LoVo (cell line): ENCODE measurements at places on chromosomes 7 and 10.

- DNase-seq, result peak; percentile 26
These were observed 467.2 kb upstream of the NRP1 start for GRCh38 chr10:33801705-33802104.

- DNase-seq, result no peak
These were observed 88.3 kb upstream of the TMEM248 start for GRCh38 chr7:66832531-66833351.

DNA sequence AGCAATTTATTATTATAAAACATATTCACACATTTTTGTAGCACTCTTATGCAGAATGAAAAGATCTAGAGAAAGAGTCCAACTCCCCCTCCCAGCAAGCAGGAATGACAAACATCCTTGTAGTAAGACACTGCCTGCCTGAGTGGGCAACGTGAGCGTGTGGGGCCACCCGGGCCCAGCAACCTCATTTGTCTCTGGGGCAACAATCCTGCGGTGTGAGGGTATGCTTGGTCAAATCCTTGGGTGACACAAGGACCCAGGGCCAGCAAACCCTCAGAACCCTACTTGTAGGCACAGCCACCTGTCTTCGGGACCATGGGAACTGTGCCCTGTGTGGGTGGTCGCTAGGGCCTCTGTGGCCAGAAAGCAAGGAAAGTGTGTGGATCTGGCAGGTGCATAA lies 10.7 kb downstream of the RHEB start:
- no peak for DNase-seq

DNA sequence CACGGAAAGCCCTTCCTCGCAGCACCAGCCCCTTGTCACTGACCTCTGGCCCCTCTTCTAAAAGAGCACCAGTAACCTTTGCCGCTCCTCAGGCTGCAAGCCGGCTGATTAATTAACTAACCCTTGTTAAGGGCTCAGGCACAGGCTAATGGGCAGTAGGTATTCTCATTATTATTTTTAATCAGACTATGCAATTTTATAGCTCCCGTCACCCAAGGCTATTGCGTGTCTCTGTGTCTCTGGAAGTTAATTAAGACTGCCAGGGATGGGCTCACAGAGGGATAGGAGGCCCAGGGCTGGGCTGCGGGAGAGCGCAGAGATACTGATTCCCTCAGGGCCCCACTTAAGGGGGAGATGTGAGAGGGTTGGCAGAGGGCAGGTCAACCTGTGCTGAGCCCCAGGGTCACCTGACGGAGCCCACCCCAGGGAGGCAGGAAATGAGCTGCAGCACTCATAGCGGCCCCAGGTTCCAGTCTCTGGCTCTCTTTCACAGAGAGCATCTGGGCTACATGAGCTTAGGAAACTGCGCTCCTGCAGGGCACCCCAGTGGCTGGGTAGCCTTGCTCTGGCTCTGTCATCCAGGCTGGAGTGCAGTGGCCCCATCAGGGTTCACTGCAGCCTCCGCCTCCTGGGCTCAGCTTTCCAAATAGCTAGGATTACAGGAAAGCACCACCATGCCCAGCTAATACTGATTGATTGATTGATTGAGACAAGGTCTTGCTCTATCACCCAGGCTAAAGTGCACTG lies 92.2 kb upstream of the LRRC4 start:
- no peak for DNase-seq

DNA sequence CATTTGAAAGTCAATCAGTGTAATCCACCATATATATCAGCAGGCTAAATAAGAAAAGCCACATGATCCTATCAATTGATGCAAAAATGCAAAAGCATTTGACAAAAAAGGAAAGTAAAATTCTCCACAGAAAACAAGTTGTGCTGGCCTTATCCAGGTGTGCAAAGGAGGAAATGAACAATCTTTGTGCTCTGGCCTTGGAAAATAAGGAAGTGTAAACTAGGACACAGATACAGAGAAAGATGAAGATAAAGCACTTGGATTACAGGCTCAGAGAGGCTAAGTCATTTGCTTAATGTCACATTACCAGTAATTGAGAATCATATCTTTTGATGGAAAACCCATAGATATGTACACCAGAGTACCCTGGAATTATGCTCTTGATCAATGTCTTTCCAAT lies 54.5 kb downstream of the CXCL12 start:
- DNase-seq, result no peak

DNA sequence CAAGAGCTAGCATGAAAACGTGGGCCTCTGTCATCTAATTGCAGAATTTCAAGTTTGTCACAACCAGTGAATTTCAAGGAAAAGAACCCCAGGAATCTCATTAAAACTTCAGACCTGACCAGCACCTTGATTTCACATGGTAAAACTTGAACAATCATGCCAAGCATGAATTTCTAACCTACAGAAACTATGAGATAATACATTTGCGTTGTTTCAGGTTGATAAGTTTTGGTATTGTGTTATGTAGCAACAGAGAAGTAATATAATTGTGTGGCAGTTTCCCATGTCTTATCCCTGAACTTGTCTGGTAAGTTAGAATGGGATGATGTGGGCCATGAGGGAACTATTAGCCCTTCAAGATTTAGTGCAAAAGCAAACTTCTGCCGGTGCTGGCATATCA lies 530.1 kb downstream of the ANKRD7 start:
- DNase-seq, result no peak

- DNase-seq, result no peak
These were observed 13.7 kb downstream of the CPED1 start for GRCh38 chr7:121002048-121002756.

DNA sequence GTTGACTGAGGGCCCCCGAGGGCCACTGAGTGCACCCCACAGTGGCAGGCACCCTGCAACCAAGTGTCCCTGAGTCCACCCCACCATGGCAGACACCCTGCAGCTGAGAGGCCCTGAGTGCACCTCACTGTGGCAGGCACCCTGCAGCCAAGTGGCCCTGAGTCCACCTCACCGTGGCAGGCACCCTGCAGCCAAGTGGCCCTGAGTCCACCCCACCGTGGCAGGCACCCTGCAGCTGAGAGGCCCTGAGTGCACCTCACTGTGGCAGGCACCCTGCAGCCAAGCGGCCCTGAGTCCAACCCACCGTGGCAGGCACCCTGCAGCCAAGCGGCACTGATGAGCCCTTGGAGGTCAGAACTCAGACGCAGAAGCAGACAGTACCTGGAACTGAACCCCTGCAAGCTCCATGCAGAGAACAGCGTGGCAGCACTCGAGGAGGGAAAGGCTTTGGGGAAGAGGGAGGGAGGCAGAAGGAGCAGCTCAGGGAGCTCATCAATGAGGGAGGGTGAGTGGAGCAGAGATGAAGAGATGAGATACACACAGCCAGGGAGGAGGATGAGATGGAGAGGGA lies 156.5 kb downstream of the WDR37 start:
- DNase-seq, result no peak
